Endodermal cell (in vitro differentiated cells): ENCODE measurements at places on chromosomes 7 and 10. TPM values are rescaled to one million over a fixed set of nuclear protein-coding genes. Genes with fewer than 3 reads are reported as not detected.

DNA sequence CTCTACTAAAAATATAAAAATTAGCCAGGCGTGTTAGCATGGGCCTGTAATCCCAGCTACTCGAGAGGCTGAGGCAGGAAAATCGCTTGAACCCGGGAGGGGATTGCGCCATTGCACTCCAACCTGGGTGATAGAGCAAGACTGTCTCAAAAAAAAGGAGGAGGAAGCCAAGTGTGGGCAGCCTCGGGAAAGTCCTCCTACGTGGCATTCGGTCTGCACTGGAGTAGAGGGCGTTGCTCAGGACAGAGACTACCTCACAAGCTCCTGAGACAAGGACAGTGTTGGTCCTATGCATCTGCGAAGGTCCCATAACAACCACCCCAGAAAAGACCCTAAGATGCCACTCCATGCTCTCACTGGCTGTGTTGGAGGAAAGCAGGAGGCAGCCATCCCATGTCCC lies 10.0 kb upstream of the SERPINE1 start:
- H3K36me3 ChIP-seq, result no peaks in the 10 kb centered on the region
- H3K4me3 ChIP-seq, result no peak overlapping the region
- no peak for DNase-seq
- no peak overlapping the region for H3K27ac ChIP-seq
- no peaks in the 10 kb centered on the region for H3K27me3 ChIP-seq

GRCh38 chr10:50574305-50574704 lies 49.5 kb downstream of the SGMS1 start:
- H3K27me3 ChIP-seq, result no peaks in the 10 kb centered on the region
- H3K4me1 ChIP-seq, result peaks cover 14% of the 10 kb centered on the region
- no peak for DNase-seq
- H3K4me3 ChIP-seq, result no peak overlapping the region

DNA sequence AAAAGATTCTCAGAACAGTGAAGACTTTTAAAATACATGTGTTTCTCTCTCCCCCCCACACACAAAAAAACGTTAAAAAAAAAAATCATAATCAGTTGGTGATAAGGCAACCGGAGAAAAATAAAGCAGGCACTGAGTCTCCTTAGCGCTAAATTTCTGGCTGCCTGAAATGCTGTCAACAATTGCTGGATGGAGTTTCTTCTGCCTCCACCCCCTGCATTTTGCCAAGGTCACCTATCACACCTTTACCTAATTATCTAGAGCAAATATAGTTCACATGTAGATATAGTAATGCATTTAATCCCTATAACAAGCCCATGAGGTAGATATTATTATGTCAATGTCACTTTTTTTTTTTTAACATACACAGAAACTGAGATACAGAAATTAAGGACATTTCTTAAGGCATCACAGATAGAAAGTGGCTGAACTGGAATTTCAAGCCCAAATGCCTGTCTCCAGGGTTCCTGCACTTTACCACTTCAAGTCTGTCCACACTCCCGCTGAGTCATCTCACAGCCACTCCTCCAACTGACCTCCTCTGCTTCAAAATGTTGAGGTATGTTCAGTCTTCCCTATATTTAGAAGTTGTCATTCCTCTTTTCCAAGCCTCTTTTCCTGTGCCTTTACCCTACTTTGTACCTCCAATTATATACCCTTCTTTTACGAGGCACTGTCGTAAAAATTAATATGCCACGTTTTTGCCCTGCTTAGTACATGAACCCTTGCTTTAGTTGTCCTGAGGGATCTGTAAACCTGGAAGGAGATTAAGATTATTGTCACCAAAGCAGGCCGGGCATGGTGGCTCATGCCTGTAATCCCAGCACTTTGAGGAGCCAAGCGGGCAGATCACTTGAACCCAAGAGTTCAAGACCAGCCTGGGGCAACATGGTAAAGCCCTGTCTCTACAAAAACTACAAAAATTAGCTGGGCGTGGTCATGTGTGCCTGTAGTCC lies 72.8 kb upstream of the MPP7 start:
- H3K27ac ChIP-seq, result no peak overlapping the region
- no peak for DNase-seq
- no peaks in the 10 kb centered on the region for H3K27me3 ChIP-seq
- no peaks in the 10 kb centered on the region for H3K4me1 ChIP-seq
- no peaks in the 10 kb centered on the region for H3K36me3 ChIP-seq
- no peak overlapping the region for H3K4me3 ChIP-seq

- H3K36me3 ChIP-seq, result no peaks in the 10 kb centered on the region
- H3K27ac ChIP-seq, result no peak overlapping the region
- DNase-seq, result peak; percentile 36
- no peak overlapping the region for H3K4me3 ChIP-seq
- H3K4me1 ChIP-seq, result peaks cover 6% of the 10 kb centered on the region
Observed at GRCh38 chr10:17409170-17409733, 45.1 kb downstream of the ST8SIA6 start.

Gene HOXA7
- total RNA-seq, result not detected in 2 replicates
